ENCODE measurements at places on chromosomes 5 and 9.
A peak's percentile ranks its signal among the peaks of the same experiment; 100 is the strongest.

- no peak for DNase-seq
Measured at GRCh38 chr5:160749026-160749425, 103.0 kb downstream of the ATP10B start.

GRCh38 chr9:133057006-133057405, 4.8 kb upstream of the CEL start:
- peak; percentile 54 for DNase-seq

DNA sequence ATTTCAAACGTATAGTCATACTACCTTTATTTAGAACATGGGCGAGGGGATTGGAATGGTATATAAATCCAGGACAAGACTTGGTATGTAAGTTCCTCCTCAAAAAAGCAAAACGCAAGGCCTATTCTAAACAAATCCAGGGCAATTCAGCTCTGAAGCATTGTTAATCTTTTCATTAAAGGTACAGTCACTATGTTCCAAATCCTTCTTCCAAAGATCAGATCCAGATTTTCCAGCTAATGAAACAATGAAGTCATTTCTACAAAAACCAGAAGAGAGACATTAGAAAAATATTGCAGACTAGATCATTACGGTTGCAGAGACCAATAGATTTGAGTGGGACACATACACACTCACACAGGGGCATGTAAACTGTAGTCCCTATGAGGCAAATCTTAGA, 116.1 kb upstream of the BNC2 start:
- DNase-seq: no peak

GRCh38 chr5:173309731-173310130, 18.5 kb downstream of the STC2 start:
- DNase-seq: no peak

- DNase-seq: no peak
Measured at GRCh38 chr5:153745778-153746395, 255.4 kb downstream of the GRIA1 start.

DNA sequence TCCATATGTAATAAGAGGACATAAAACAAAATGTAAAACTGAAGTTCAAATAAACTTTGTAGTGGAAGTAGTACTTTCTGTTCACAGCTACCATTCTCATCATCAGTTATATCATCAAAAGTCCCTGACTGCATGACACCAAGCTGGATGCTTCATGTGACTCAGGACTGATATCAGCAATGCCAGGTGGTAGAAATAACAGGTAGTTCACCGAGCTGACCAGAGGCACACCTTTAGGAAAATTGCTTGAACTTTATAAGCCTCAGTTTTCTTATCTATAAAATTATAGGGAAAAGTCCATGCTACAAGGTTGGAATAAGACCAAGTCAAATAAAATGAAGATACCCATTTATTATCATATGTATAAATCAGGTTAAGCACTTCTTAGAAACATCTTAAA, 124.9 kb upstream of the PTGER4 start:
- no peak for DNase-seq

DNA sequence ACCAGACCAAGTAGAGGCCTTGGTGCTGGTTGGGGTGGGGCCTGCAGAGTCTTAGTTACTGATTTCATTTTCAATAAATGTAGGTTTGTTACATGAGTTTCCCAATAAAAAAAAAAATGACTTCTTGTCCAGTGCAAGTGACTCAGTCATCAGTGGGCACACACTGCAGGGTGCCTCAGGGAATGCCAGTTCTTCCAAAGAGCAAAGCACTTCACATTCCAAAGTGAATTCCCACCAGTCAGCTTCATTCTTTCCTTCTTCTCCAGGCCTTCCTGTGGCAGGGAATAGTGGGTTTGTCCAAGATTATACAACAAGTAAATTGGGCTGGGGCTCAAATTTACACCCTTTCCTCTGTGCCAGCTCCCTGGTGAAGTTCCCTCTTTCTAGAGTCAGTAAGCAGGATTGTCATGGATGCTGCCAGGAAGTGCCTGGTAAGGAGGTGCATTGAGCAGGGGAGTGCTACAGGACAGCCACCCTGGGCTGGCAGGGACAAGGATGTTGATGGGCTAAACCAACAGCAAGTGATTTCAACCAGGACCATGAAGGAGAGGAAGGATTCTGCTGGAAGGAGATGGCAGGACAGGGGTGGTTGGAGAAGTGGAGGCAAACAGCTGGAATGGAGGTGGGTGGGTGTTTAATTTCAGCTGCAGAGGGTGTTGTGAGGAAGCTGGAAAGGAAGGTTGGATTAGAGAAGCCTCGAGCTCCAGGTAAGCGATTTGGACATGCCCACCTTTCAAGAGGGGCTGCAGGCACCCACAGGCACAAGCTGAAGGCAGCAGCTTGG, 3.7 kb upstream of the B4GALT7 start:
- no peak for DNase-seq

GRCh38 chr9:135315572-135315971, 164.0 kb upstream of the PPP1R26 start:
- no peak for DNase-seq

- DNase-seq: no peak
Measured at GRCh38 chr5:53211799-53212198, 102.2 kb upstream of the MOCS2 start.

DNA sequence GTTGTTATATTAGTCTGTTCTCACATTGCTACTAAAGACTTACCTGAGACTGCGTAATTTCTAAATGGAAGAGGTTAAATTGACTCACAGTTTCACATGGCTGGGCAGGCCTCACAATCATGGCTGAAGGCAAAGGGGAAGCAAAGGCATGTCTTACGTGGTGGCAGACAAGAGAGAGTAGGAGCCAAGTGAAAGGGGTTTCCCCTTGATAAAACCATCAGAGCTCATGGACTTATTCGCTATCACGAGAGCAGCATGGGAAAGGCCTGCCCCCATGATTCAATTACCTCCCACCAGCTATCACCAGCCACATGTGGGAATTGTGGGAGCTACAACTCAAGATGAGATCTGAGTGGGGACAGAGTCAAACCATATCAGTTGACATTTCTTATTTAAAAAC, 374.5 kb upstream of the RORB start:
- no peak for DNase-seq

DNA sequence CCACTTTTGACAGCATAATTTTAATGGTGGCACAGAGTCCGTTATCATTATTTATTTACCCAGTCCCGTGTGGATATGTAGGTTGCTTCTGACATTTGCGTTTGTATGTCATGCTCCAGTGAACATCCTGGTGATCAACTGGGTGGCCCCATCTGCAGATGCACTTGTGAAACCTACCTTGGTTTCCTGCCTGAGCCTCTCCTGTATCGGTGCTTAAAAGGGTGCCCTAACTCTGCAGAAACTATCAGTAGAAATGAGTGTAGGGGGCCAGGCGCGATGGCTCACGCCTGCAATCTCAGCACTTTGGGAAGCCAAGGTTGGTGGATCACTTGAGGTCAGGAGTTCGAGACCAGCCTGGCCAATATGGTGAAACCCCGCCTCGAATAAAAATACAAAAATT, 92.1 kb upstream of the IER5L start:
- DNase-seq: no peak

GRCh38 chr9:123358181-123358905, 2.3 kb downstream of the CRB2 start:
- no peak for DNase-seq

DNA sequence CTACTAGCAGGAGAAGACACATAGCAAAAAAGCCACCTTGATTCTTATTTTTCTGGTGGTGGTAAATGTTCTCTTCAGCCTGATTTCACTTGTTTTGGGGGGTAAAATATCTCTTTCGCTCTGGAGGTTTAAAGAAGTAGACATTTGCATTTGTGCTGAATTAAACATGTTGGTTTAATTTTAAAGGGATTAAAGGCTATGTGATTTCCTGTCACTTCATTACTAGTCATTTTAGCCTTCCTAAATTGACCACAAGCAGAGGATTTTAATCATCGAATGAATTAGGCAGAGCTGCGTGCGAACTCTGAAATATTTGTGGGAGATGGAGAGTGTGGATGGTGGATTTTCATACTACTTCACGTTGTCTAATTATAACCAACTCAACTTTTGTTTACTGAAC, 4.8 kb downstream of the RASGRF2 start:
- DNase-seq: no peak

DNA sequence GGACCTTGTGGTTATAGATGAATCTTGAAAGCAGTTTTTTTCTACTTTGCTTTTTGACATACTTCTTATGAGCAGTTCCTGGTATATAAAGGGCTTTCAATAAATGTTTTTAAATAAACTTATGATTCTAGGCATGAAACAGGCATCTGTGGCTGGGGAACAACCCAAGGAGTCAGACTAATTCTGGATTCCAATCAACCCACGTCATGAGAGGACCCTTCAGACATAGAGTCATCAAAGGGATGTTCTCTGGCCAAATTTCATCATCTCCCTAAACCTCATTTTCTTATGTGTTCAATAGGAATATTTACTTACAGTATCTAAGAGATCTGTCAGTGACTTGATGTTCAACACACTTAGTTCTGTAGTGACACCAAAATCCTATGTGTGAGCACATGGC, 243.8 kb upstream of the ZNF462 start:
- no peak for DNase-seq

GRCh38 chr9:8660383-8660782, 860.8 kb upstream of the DMAC1 start:
- DNase-seq: peak; percentile 78

- no peak for DNase-seq
Measured at GRCh38 chr9:92637326-92637725, 32.6 kb downstream of the IPPK start.

- no peak for DNase-seq
Measured at GRCh38 chr5:122985006-122985700, 51.4 kb downstream of the PPIC start.

DNA sequence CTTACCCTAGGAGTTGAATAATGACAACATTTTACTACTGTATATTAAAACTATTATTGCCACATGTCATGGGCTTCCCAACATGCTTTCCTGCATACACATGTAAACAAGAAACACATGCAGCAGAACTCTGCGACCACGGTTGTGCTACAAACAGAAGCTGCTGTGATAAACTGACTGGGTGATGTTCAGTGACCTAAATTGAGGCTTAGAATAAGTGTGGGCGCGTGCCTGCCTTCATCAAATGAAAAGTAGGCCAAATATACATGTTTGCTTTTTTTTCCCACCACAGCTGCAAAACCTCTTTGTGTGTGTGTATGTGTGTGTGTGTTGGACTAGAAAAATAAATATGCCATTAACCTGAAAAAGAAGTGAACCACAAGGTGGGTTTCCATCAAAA, 1202.1 kb downstream of the PTPRD start:
- no peak for DNase-seq
